HFFc6 (cell line): ENCODE measurements at places on chromosomes 1 and 21. TPM values are rescaled to one million over a fixed set of nuclear protein-coding genes. Genes with fewer than 3 reads are reported as not detected.

Gene HSD11B1
- total RNA-seq, result 0.21 TPM in 1 of 3 replicates, not detected in the others

Gene GPR25
- total RNA-seq, result not detected in 3 replicates

Gene FABP3
- total RNA-seq, result 2.2 to 4.6 TPM (median 2.5 TPM) in 3 replicates

Gene CCDC24
- 5.7 to 8.1 TPM (median 6.4 TPM) in 3 replicates for total RNA-seq

Gene HRNR
- not detected in 2 replicates for total RNA-seq

Gene ZNF687
- total RNA-seq, result 14.3 to 18.0 TPM (median 15.9 TPM) in 3 replicates

Gene DNAJC6
- total RNA-seq, result 14.2 to 17.4 TPM (median 15.1 TPM) in 3 replicates

Gene YRDC
- 17.5 and 19.4 TPM in 2 replicates for total RNA-seq

Gene DCST2
- not detected in 2 replicates for total RNA-seq

Gene ADAM30
- not detected in 3 replicates for total RNA-seq

Gene CFHR3
- not detected in 3 replicates for total RNA-seq

Gene DCST1
- not detected in 3 replicates for total RNA-seq

Gene FCER1G
- total RNA-seq, result 0.33 to 0.42 TPM in 2 of 3 replicates, not detected in the other

Gene LDLRAD1
- not detected in 3 replicates for total RNA-seq

Gene IQGAP3
- total RNA-seq, result 12.6 to 30.6 TPM (median 23.8 TPM) in 3 replicates

Gene RNU5D-1
- not detected in 3 replicates for total RNA-seq

Gene KCNJ6
- not detected in 3 replicates for total RNA-seq

Gene BCAR3
- total RNA-seq, result 25.5 to 55.1 TPM (median 36.9 TPM) in 3 replicates

Gene KRTAP11-1
- total RNA-seq, result not detected in 3 replicates

Gene C1QTNF12
- 0.94 to 1.7 TPM (median 1.0 TPM) in 3 replicates for total RNA-seq

Gene DEPDC1
- total RNA-seq, result 16.6 and 36.2 TPM in 2 replicates

Gene CCDC17
- 0.35 to 0.36 TPM (median 0.36 TPM) in 3 replicates for total RNA-seq

Gene SETD4
- total RNA-seq, result 8.1 and 9.9 TPM in 2 replicates

Gene TMEM51
- total RNA-seq, result 4.7 and 6.3 TPM in 2 replicates

Gene MSH4
- not detected in 3 replicates for total RNA-seq

Gene RNU1-1
- 2,122 to 3,681 TPM (median 2,189 TPM) in 3 replicates for total RNA-seq

Gene SLC5A9
- not detected in 3 replicates for total RNA-seq

Gene SH3BGR
- total RNA-seq, result 1.9 to 3.0 TPM (median 2.5 TPM) in 3 replicates

Gene USH2A
- 0.02 to 0.03 TPM (median 0.02 TPM) in 3 replicates for total RNA-seq

Gene RHCE
- 0.57 to 0.87 TPM (median 0.57 TPM) in 3 replicates for total RNA-seq

Gene HORMAD1
- total RNA-seq, result not detected in 3 replicates

Gene MNDA
- not detected in 2 replicates for total RNA-seq

Gene RAP1GAP
- total RNA-seq, result 0.12 TPM in 1 of 3 replicates, not detected in the others

Gene MTARC1
- 1.5 to 1.9 TPM (median 1.6 TPM) in 3 replicates for total RNA-seq

Gene C2CD2
- total RNA-seq, result 14.9 to 16.1 TPM (median 15.3 TPM) in 3 replicates

Gene MAP3K21
- 0.09 TPM in 1 of 3 replicates, not detected in the others for total RNA-seq

Gene THEM5
- not detected in 3 replicates for total RNA-seq

Gene SPRR3
- total RNA-seq, result not detected in 2 replicates

Gene DIRAS3
- 0.81 to 2.2 TPM (median 1.6 TPM) in 3 replicates for total RNA-seq

Gene EXO1
- 8.0 to 16.4 TPM (median 15.7 TPM) in 3 replicates for total RNA-seq

Gene TTC4
- total RNA-seq, result 20.6 to 28.5 TPM (median 26.3 TPM) in 3 replicates

Gene GPR3
- total RNA-seq, result 2.4 to 2.9 TPM (median 2.8 TPM) in 3 replicates
